Stimulated activated CD8-positive, alpha-beta memory T cell treated with anti-CD3 and anti-CD28 coated beads, Interleukin-4, amount 100 ng/mL, for 1 hour (primary cell): ENCODE measurements at places on chromosomes 4 and X.

- no peak for DNase-seq
Measured at GRCh38 chr4:52107745-52108144, 56.6 kb downstream of the SPATA18 start.

GRCh38 chr4:150972592-150972991 is 42.5 kb downstream of the LRBA start:
- no peak for DNase-seq

GRCh38 chrX:119503484-119503861 is 35.2 kb downstream of the SLC25A5 start:
- no peak for DNase-seq

- DNase-seq, result no peak
Measured at GRCh38 chr4:184930026-184930425, 88.3 kb upstream of the HELT start.

DNA sequence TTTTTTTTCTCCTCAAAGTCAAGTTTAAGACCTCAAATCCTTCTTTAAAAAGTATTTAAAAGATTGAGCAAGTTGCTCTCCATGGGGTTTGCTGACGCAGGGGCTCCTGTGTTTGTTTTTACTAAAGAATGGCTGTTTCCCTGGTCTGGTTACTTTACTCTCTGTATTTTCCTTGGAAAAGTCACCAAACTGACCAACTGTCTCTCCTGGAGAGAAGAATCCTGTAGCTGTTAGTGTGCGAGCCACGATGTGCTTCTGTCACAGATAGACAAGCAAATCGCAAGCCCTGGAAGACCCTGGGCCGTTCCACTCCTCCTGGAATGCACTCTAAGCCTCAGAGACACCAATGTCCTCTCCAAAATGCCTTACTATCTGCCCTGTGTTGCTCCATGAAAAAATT is 212.1 kb downstream of the CHIC2 start:
- DNase-seq, result no peak

GRCh38 chr4:166006217-166006616 is 133.2 kb downstream of the TLL1 start:
- no peak for DNase-seq

- DNase-seq, result no peak
Measured at GRCh38 chr4:3221184-3221494, 27.8 kb upstream of the MSANTD1 start.

- no peak for DNase-seq
Measured at GRCh38 chr4:124105212-124105611, 607.3 kb downstream of the ANKRD50 start.

- DNase-seq, result no peak
Measured at GRCh38 chrX:135389717-135390116, 32.0 kb upstream of the SMIM10L2A start.
